ENCODE measurements at places on chromosomes 2 and 18.

- peak; percentile 30 for DNase-seq
These were observed 13.7 kb downstream of the PDCD1 start for GRCh38 chr2:241844831-241845578.

- no peak for DNase-seq
These were observed 940.2 kb upstream of the ZEB2 start for GRCh38 chr2:145460112-145460511.

DNA sequence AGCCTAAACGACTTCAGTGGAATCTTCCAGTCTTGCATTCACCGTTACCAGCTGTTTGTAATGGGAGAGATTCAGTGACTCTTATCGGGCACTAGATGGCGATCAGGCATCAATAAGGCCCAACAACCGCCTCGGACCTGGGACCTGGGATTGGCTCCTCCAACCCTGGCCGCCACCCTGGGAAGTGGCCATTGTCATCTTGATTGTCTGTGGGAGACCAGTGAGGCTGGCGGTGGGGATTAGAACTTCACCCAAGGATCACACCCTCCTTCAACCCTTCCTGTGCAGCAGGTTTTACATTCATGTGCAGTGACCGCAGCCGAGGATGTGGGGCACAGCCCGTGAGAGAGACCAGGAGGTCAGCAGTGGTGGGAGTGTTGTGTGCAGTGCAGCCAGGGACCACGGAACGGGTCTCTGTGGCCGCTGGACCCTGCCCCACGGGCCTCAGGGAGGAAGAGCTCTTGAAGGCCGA, 85.3 kb downstream of the SPP2 start:
- DNase-seq: peak; percentile 83

GRCh38 chr2:84959095-84959565, 11.8 kb upstream of the KCMF1 start:
- no peak for DNase-seq

- no peak for DNase-seq
These were observed 220.2 kb downstream of the NR4A2 start for GRCh38 chr2:156112323-156112722.

DNA sequence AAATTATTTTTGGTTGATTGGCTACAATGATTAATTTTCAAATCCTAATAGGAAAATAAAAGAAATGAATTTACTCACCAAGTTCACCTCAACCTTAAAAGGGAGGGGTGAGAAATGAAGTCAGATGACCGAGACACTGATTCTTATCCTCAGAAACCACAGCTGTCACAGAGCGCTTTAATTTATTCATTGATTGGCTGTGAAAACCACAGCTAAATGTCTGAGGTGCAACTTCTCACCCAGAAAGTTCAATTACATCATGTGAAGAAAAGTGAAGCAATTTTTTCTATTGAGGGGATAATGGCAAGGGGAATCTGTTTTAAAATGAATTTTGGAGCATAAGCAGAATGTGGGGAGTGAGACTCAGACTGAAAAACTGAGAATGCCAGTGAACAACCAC, 128.4 kb downstream of the RNF152 start:
- DNase-seq: no peak
